ENCODE measurements at places on chromosomes 5 and 9.

- DNase-seq = peak; percentile 76
These were observed 90.6 kb downstream of the LMX1B start for GRCh38 chr9:126704157-126704891.

- no peak for DNase-seq
These were observed 245.3 kb downstream of the SH3GL2 start for GRCh38 chr9:17824191-17824590.

GRCh38 chr5:109868737-109869136 is 179.0 kb downstream of the MAN2A1 start:
- no peak for DNase-seq

- no peak for DNase-seq
These were observed 192.2 kb downstream of the HSD17B3 start for GRCh38 chr9:96109680-96110351.

DNA sequence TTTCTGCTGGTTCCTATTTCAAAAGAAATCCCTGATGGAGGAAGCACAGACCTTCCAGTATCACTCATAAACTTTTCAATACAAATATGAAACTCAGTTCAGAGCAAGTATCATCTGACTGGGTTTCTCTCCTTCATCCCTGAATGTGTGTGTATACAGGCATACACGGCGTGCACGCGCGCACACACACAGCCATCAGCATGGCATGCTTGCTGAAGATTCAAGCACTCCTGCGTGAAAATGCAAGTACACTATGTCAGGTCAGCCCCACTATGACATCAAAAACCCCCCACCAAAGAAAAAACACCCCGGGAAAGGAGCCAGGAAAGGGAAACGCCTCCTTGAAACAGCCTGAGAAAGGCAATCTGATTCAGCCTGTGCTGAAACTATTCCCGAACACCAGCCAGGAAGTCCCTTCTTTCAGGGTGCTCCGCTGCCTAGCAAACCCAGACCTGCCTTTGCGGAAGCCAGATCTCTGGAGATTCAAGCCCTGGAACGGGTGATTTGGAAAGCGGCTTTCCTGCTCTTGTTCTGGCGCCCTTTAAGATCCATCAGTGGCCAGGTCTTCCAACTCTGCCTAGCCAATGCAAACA is 831 bp downstream of the KLHL3 start:
- DNase-seq = peak; percentile 71

- DNase-seq = no peak
These were observed 539.9 kb downstream of the BRINP1 start for GRCh38 chr9:118829334-118829733.

DNA sequence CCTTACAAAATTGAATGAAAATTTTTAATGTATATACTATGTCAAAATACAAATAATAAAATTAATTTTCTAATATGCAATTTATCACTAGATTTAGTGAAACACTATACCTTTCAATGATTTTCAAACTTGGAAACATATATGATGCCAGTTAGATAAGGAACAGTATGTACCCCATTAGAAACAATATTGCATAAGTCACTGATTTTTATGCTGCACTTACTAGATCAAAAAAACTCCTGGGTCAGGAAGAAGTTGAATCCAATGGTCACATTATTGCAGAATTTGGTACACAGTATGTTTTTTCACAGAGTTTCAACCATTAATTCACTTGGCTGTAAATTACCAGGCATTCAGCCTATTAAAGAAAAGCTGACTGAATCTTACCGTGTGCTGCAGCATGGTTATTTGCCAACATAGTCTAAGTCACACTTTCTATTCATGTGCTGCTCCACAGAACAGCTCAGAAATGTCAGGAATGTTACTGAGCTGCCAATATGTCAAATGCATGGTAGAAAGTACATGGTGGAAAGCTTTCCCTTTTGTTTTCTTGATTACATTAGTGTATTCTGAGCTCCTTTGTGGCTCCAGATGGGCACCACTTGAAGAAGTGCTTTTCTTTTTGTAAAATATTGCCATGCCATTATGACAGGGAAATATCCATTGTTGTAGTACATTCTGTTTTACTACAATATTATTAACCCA is 9.9 kb upstream of the PRR16 start:
- no peak for DNase-seq

GRCh38 chr9:81382281-81382680 is 307.1 kb downstream of the TLE1 start:
- no peak for DNase-seq

GRCh38 chr9:127945942-127946341 is 8.3 kb upstream of the DPM2 start:
- no peak for DNase-seq

- no peak for DNase-seq
These were observed 40.4 kb downstream of the ZDHHC21 start for GRCh38 chr9:14652729-14653377.

- no peak for DNase-seq
These were observed 41.7 kb downstream of the ITGA2 start for GRCh38 chr5:53030893-53031292.

DNA sequence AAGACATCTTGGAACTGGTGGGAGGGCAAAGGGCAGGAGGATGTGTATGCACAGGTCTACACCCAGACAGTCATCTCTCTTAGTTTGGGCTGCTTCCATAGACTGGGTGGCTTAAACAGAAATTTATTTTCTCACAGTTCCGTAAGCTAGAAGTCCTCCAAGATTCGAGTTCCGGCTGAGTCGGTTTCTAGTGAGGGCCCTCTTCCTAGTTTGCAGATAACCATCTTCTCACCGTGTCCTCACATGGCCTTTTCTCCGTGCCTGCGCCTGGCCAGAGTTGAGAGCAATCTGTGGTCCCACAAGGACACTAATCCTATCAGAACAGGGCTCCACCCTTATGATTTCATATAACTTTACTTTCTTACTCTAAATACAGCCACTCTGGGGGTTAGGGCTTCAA is 4.1 kb downstream of the SMIM32 start:
- no peak for DNase-seq

- no peak for DNase-seq
These were observed 181.1 kb downstream of the TRIM32 start for GRCh38 chr9:116868201-116868600.

DNA sequence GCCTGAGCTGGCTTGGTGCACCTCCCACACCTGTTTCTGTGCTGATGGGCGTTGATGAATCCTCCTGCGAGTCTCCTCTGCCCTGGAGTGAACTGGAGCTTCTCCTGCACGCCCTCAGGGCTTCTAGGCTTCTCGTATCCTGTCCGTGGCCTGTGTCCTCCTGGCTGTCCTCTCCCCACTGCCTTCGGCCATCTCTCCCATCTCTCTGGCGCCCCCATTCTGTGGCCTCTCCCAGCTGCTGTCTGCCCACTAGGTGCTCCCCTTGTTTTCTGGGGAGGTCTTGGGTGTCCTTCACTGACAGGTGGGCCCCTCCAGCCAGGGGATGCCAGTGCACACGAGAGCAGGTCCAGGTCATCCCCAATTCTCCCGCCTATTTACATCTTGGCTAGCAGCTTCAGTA is 28.8 kb downstream of the AHRR start:
- peak; percentile 57 for DNase-seq

GRCh38 chr9:121364077-121364476 is 6.0 kb downstream of the STOM start:
- DNase-seq = no peak

GRCh38 chr9:93081081-93081529 is 14.9 kb upstream of the CARD19 start:
- DNase-seq = peak; percentile 53

- no peak for DNase-seq
These were observed 143.2 kb upstream of the VLDLR start for GRCh38 chr9:2478421-2478820.

DNA sequence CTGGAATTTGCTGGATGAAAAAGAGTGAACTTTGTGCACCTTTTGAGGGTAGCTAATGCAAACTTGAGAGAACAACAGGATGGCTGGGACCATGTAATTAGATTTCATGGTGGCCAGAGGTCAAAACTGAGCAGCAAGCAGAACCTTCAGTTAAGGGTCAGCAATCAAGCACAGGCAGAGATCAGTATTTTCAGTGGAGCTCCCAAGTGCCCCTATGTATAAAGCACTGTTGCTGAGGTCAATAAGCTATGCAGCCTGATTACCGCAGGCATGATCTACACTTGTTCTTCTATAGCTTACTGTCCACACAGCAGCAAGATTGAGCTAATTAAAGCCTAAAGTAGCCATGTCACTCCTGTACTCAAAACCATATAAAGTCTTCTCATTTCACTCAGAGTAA is 62.1 kb upstream of the TMC1 start:
- no peak for DNase-seq

- DNase-seq = no peak
These were observed 51.8 kb upstream of the FNIP1 start for GRCh38 chr5:131848662-131849061.

GRCh38 chr9:27402626-27403025 is 105.7 kb upstream of the EQTN start:
- no peak for DNase-seq

GRCh38 chr5:32147959-32148358 is 26.2 kb downstream of the GOLPH3 start:
- DNase-seq = no peak

DNA sequence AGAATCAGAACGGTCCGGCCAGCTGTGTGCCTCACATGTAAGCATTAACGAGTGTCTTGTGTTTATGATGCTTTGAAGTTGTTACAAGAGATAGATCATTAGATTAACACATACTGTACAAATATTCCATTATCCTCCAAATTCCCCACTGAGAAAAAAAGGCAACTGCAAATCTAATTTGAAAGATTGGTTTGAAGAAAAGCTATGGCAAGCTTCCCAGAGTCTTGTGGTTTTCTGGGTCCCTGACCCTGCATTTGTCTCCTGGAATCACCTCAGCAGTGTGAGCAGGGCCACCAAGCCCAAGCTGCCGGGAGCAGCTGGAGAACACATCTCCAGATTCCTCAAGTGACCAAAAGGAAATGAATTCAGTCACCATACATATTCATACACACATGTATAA is 36.9 kb upstream of the ADAMTS16 start:
- no peak for DNase-seq

DNA sequence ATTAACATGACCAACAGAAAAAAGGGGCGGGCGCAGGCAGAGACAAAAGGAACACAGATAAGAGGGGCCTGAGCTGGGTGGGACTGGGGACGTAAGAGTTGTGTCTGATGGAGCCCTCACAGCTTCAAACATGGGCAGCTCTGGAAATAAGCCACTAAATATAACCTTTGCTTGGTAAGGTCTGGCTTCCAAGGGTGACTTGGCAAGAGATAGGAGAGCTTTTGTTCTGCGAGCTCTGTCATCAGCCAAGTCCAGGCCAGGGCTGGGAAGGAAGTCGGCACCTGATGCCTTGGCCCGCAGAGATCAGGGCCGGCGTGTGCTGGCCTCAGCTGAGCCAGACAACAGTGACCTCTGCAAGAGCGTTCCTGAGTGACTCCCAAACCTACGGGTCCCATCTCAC is 11.8 kb downstream of the TRUB2 start:
- DNase-seq = no peak

DNA sequence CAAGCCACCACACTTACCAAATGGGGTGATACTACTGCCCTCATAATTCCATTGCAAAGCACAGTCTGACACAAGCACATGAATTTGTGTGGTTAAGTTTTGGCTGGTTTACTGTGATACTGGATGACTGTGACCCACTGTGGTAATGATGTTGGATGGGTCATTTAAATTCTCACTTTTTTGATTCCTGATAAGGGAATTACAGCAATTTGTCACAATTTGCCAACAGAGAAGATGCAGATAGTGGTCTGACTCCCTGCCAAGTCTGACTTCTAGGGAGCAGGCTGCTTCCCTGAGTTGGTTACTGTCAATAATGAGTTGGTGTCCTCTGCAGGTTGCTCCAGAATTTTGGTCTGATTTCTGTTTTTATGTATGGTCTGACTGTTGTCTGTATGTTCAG is 731.9 kb downstream of the MTRR start:
- DNase-seq = no peak

GRCh38 chr5:3999929-4000328 is 404.3 kb downstream of the IRX1 start:
- DNase-seq = no peak

- DNase-seq = no peak
These were observed 42.2 kb upstream of the EGFL7 start for GRCh38 chr9:136620441-136621018.

GRCh38 chr9:79384501-79384900 is 187.3 kb upstream of the TLE4 start:
- no peak for DNase-seq

- no peak for DNase-seq
These were observed 180.7 kb downstream of the AP3B1 start for GRCh38 chr5:78113689-78114264.

DNA sequence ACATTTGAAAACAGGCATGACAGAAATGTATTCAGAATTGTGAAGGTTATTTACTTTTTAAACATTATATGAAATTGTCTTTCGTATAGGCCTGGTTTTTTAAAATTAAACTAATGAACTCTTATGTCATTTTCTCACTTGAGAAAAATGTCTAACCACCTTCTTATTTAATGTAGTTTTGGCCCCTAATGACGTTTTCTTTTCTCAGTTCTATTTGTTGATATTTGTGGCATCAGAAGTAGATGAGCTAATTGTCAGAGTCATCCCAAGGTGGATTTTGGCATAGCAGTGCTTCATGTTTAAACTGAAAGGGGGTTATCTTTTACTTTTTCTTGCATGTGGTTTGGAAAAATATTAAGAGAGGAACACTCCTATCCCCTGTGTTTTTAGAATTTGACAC is 28.2 kb downstream of the TGFBR1 start:
- no peak for DNase-seq

- DNase-seq = no peak
These were observed 1.2 kb upstream of the TBCA start for GRCh38 chr5:77777281-77777892.

- no peak for DNase-seq
These were observed 998.1 kb downstream of the TLE1 start for GRCh38 chr9:80691229-80691628.

- DNase-seq = peak; percentile 96
These were observed 50.4 kb downstream of the USP20 start for GRCh38 chr9:129885670-129886106.

GRCh38 chr5:67289763-67290521 is 93.3 kb upstream of the CD180 start:
- DNase-seq = no peak

Measured in activated effector memory CD4-positive, alpha-beta T cell treated with anti-CD3 and anti-CD28 coated beads, Interleukin-2, amount 50 U/mL, for 16 hours (primary cell).